A549 treated with GW870086 at 1 μM for 4 hours (cell line): ENCODE measurements at places on chromosomes 1 and 21. TPM values are rescaled to one million over a fixed set of nuclear protein-coding genes. Genes with fewer than 3 reads are reported as not detected.

The RGS13 gene
- not detected in 5 replicates for total RNA-seq

The ENAH gene
- total RNA-seq, result 68.4 to 90.6 TPM (median 86.1 TPM) in 5 replicates

The SERINC2 gene
- 18.9 to 32.6 TPM (median 31.6 TPM) in 5 replicates for total RNA-seq

The PADI2 gene
- 0.87 to 1.5 TPM (median 1.00 TPM) in 5 replicates for total RNA-seq

The RPE65 gene
- total RNA-seq, result not detected in 5 replicates

The GPR161 gene
- 10.1 to 18.0 TPM (median 15.3 TPM) in 5 replicates for total RNA-seq

The BNIPL gene
- 0.05 to 0.24 TPM (median 0.12 TPM) in 4 of 5 replicates, not detected in the other for total RNA-seq

The ZSWIM5 gene
- 0.47 to 0.65 TPM (median 0.57 TPM) in 5 replicates for total RNA-seq

The ZYG11A gene
- total RNA-seq, result 2.1 to 2.8 TPM (median 2.5 TPM) in 5 replicates

The ITPKB gene
- 1.8 to 2.9 TPM (median 2.7 TPM) in 5 replicates for total RNA-seq

The SLAMF7 gene
- 1.1 to 2.8 TPM (median 1.8 TPM) in 5 replicates for total RNA-seq

The IL19 gene
- not detected in 5 replicates for total RNA-seq

The MPL gene
- 0.07 to 0.30 TPM in 2 of 5 replicates, not detected in the others for total RNA-seq

The MROH7 gene
- not detected in 5 replicates for total RNA-seq

The SPATA46 gene
- not detected in 5 replicates for total RNA-seq

The CD5L gene
- total RNA-seq, result not detected in 5 replicates

The ANGPTL1 gene
- not detected in 5 replicates for total RNA-seq

The CSRP1 gene
- total RNA-seq, result 377 to 522 TPM (median 389 TPM) in 5 replicates

The ZNF648 gene
- not detected in 5 replicates for total RNA-seq

The CRYAA gene
- not detected in 5 replicates for total RNA-seq

The ARHGAP30 gene
- 0.07 to 0.14 TPM (median 0.10 TPM) in 4 of 5 replicates, not detected in the other for total RNA-seq

The C1orf141 gene
- total RNA-seq, result not detected in 5 replicates

The LIN28A gene
- total RNA-seq, result 0.03 TPM in 1 of 5 replicates, not detected in the others

The C1QA gene
- total RNA-seq, result not detected in 5 replicates

The RGS18 gene
- not detected in 5 replicates for total RNA-seq

The PAQR6 gene
- total RNA-seq, result 2.4 to 5.5 TPM (median 3.3 TPM) in 5 replicates

The ETNK2 gene
- 5.6 to 6.4 TPM (median 5.8 TPM) in 5 replicates for total RNA-seq

The RBBP4 gene
- 67.2 to 88.3 TPM (median 77.6 TPM) in 5 replicates for total RNA-seq

The GIPC2 gene
- total RNA-seq, result 0.05 TPM in 1 of 5 replicates, not detected in the others

The CLCA1 gene
- not detected in 5 replicates for total RNA-seq

The UTS2 gene
- not detected in 5 replicates for total RNA-seq
